ENCODE measurements at places on chromosomes 7 and 10.

GRCh38 chr10:109588259-109588658 lies 335.1 kb downstream of the XPNPEP1 start:
- DNase-seq: no peak

DNA sequence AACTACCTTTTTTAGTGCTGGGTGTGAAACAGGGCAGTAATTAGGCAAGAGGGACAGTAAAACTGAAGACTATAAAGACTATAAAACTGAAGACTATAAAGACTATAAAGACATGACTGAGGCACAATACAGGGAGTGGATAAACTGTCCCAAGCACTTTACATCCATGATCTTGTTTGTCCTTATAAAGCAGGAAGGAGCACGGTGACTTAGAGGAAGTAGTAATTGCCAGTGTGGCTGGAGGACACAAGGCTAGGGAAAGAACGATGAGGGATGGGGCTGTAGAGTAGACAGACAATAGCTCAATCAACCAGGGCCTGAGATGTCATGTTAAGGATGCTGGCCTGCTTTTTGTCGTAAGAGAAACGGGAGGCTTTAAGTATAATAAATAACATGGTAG lies 26.0 kb downstream of the DNAJC12 start:
- DNase-seq: no peak

DNA sequence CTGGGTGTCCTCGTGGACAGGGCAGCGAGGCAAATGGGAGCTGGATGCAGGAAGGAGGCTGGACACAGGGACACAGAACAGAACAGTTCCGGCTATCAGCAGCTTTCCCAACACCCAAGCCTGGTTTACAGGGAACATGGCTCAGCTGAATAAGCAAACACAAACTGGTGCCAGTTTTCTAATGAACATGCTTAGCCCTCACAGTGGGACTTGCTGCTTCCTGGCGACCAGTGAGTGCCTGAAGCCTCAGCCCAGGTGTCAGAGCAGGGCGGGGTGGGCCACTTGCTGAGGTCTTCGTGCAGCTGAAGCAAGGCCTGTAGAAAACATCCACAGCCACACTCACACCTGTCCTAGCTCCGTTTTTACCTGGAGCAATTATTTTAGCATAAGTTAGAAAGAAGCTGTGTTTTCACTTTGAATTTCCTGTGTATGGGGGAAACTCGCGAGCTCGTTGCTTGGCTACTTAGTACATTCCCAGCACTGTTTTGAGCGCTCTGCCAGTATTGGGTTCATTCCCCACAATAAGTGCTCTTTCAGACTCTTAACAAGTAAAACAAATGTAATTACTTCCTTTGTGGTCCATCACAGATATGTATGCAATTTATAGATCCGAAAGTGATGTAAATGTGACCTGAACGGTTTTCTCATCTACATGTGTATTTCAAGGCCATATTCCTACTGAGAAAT lies 261.2 kb upstream of the SHH start:
- DNase-seq: no peak

DNA sequence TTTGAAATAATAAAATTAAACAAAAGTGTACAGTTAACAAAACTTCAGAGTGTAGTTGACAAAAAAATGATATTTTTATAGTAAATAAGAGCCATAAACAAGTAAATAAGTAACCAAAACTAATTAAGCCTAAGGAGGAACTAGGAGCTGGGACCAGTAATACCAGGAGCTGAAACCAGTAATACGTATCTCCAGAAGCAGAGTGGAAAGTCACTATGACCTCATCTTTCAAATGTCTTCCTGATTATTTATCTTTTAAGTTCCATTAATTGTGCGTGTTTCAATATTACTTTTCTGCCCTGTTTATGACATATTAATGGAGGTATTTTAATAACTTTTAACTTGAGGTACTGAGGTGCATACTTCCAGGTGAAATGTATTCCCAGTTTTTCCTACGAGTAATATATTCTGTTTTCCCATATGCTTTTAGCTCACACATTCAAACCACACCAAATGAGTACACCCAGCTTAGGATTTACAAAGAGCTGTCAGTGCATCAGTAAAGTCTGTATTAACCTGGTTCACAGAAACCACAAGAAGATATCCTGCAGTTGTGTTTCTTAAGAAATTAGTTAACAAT lies 283.7 kb upstream of the HGF start:
- DNase-seq: no peak

DNA sequence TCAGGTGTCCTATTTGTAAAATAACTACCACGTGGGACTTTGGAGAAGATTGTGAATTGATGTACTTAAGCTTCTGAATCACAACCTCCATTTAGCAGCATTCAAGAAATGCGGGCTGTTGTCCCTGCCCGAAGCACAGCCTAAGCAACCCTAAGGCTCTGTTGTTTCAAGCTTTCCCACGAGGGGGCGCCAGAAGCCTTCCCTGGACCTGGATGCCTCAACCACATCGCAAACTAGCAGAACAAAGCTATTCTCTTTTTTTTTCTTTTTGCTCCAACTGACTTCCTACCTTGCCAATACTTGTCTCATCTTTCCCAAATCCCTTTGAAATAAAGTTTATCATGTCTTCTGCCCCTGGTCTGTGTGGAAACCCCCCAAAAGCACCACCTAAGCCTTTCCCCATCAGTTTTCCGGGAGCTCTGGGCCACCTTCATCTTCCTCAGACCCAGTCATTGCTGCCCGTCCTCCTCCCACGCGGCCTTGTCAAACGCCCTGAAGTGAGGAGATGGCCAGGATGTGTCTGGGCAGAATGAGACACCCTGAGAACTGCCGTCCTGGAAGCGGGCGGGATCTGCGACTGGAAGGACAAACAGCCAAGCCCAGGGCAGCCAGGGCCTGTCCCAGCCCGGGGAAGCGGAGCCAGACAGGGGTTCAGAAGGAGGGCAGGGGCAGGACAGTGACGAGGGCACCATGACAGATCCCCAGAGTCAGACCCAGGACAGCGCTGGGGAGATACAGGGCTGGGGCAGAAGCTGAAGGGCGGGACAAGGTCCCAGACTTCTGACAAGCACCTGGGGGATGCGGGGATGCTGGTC lies 112.7 kb downstream of the SLIT1 start:
- peak; percentile 68 for DNase-seq

DNA sequence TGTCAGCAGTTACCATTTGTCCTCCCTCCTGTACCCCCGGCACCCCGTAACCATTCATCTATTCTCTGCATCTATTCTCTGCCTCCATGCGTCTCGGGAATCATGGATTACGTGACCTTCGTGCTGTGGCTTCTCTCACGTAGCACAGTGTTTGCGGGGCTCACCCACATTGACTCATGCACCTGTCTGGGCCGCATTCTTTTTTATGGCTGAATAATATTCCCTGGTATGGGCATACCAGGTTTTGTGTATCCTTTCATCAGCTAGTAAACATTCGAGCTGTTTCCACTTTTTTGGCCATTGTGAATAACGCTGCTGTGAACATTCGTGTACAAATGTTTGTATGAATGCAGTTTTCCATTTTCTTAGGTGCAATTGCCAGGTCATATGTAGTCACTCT lies 17.7 kb downstream of the CUX1 start:
- no peak for DNase-seq

- no peak for DNase-seq
Measured at GRCh38 chr7:66886152-66886551, 34.9 kb upstream of the TMEM248 start.

DNA sequence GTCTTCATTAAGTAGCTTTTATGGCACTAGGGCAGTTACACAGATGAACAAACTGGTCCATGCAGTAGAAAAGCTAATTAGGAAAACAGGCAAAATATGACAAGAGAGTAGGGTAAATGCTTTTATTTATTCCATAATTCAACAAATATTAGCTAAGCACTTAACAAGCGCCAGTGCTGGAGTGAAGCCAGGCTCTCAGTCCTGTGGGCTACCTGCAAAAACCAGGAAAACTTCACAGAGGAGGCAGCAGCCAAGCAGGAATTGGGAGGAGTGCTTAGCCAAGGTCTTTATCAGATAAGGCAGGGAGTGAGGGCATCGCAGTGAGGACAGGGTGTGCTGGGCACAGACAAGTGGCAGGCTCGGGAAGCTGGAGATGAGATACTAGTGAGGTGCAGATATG lies 4.9 kb upstream of the KAT6B start:
- no peak for DNase-seq

GRCh38 chr10:101283762-101284100 lies 54.5 kb upstream of the LBX1 start:
- DNase-seq: no peak

DNA sequence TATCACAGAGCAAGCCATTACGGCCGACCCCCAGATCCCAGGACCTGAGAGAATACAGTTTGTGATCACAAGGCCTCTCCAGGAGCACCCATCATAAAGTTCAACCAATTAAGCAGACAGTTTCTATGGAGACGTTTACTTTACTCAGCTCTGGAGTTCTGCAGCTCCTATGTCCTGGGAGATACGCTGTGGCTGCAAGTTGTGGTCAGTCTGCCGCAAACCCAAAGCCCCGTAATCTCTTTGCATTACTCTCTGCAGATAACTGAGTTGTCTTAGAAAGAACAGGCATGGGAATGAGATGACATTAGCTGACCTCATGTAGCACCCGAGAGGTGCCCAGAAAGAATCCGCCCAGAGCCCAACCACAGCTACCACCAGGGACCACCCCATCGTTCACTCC lies 305.1 kb downstream of the FGFR2 start:
- DNase-seq: no peak

DNA sequence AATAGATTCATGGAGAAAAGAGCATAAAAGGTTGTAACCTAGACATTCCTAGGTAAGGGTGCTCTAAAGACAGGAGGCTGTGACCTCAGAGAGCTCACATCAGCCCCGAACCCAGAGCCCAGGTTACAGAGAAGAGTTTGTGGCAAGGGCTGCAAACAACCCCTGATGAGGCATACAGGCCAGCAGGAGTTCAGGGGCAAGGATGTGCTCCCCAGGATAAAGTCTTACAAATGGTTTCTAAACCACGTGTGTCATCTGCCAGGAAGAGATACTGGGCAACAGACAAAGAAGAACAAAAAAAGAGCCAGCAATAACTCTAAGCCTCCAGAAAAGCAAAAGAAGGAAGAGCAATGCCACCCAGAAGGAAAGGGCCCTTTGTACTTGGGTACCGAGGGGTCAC lies 27.7 kb downstream of the NCAPG2 start:
- DNase-seq: no peak
